Hepatic stellate cell (primary cell): ENCODE measurements at places on chromosomes 13 and 19.
A peak's percentile ranks its signal among the peaks of the same experiment; 100 is the strongest.

GRCh38 chr19:38657633-38658222, 10.3 kb downstream of the ACTN4 start:
- no peak for DNase-seq

DNA sequence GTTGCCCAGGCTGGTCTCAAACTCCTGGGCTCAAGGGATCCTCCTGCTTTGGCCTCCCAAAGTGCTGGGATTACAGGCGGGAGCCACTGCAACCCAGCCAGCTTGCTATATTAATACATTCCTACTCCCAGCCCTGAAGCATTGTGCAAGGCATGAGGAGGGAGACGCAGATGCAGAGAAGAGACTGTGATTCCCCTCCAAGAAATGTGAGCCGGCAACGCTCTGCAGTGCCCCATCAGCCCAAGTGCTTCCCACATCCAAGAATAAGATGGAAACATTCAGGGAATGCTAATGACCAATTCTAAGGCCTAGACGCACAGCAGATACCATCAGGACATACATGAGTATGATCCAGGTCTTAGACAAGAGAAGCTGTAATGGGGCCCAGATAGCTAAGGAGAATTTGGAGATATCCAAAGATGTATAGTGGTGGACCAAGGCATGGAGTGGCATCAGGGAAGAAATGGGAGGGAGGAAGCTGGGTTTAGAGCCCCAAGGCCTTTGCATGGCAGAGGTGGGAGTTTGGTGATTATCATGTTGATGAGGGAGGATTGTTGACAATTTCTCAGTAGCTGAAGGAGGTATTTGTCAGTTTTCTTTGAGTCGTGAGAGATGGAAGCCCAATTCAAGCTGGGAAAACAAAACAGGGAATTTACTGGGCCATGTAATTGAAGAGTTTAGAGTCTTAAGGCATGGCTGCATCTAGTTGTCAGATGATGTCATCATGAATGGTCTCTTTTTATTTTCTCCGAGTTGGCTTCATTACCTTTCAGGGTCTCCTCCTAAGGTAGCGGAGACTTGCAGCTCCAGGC, 2.9 kb downstream of the PPM1N start:
- DNase-seq = no peak

- DNase-seq = no peak
Measured at GRCh38 chr13:92721620-92722019, 505.0 kb upstream of the GPC6 start.

DNA sequence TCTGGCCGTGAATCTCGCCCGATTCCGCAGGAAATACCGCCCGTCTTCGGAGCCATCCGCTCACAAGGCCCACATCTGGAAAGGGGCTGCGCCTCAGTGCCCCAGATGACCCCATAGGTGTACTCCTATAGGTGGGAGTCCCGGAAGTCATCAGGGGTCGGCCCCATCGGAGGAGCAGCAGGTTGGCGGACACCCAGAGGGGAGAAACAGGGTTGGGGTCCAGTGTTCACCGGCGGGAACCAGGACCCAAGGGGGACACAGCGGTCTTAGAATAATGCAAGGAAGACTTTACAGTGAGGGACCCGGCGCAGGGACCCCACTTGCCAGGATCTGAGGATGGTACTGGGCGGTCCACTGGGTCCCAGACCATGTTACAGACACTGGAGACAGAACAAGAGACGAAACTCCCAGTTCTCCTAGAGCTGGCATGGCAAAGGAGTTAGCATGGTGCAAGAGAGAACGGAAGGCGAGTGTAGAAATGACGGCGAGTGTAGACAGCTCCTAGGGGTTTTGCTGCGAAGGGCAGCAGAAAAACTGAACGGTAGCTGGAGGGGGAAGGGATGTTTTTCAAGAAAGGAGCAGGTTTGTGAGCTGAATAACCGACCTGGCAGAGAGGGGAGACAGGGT, 4.2 kb upstream of the RGL3 start:
- no peak for DNase-seq

- DNase-seq = no peak
Measured at GRCh38 chr13:106987427-106987785, 419.5 kb upstream of the ARGLU1 start.

GRCh38 chr19:498511-498891, 2.2 kb downstream of the MADCAM1 start:
- DNase-seq = no peak

- DNase-seq = no peak
Measured at GRCh38 chr19:10316229-10317044, 622 bp upstream of the FDX2 start.

DNA sequence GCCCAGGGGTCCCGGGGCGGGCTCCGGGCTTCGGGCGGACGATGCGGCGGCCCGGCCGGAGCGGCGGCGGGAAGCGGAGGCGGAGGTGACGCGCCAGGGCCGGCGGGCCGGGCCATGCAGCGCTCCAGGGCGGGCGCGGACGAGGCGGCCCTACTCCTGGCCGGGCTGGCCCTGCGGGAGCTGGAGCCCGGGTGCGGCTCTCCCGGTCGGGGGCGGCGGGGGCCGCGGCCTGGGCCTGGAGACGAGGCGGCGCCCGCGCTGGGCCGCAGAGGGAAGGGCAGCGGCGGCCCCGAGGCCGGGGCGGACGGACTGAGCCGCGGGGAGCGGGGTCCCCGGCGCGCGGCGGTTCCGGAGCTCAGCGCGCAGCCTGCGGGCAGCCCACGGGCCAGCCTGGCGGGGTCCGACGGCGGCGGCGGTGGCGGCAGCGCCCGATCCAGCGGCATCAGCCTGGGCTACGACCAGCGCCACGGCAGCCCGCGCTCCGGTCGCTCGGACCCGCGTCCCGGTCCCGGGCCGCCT, 362 bp downstream of the WTIP start:
- peak; percentile 82 for DNase-seq

- no peak for DNase-seq
Measured at GRCh38 chr19:6238643-6239281, 41.0 kb downstream of the MLLT1 start.

DNA sequence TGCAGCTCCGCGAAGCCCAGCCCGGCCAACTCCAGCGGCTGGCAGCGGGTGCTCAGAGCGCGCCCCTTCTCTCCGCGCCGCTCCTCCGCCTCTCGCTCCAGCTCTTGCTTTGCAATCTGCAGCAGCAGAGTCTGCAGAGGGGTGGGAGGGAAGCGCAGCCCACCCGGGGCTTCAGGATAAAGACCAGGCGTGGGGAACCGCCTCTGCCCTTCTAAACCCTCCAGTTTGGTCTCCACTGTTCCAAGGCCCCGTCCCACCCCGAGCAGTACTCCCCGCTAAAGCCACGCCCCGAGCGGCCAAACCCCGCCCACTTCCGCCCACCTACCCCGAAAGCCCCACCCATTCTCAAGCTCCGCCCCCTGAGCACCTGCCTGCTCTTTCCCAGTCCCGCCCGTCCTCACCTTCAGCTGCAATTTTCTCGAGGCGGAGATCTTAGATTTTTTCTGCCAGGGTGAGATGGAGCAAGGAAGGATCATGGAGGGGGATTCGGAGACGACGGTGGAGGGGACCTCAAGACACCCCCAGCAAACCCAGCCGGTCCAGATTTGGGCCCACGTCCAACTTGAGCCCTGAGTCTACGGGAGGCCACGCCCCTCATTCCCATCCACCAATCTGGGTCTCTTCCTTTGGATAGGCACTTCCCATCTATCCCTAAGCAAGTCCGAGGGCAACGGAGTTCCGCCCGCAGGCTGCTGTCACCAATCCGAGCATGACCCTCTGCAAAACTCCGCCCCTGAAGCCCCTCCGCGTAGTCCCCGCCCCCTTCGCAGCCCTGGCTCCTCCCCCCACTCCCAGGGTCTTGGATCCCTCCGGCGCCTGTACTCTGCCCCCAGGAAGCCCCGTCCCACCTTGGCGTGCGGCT, 1.1 kb downstream of the TNNI3 start:
- DNase-seq = peak; percentile 55

DNA sequence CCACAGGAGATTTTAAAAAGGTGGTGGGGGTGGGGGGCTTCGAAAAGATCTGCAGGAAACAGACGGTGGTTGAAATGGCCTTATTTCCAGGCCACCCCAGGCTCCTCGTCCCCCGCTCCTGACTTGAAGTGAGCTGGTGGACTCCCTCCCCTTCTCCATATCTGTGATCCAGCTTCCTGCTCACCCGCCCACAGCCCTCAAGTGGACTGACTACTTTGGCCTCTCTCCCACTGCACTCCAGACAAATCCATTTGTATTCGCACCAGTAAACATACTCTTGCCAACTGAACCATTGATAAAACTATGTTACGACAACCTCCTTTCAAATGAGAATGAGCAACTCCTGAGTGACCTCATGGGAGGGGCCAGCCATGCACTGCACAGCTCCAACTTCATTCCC, 259.5 kb downstream of the COL4A1 start:
- peak; percentile 43 for DNase-seq

GRCh38 chr13:34167347-34167746, 349.4 kb downstream of the RFC3 start:
- DNase-seq = no peak

DNA sequence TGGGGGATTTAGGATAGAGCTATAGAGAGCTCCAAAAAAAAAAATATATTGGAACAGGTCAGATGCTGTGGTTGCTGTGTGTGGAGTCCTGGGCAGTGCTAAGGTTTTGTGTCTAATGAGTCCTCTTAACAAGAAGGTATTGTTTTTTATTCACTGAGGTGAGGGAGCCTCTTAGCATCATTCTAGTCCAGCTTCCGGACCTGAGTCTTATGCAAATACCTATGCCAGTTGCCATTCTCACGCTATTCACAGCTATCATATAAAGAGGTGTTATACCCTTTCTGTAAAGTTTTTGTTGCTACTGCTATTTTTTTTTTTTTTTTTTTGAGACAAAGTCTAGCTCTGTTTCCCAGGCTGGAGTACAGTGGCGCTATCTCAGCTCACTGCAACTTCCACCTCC, 1.4 kb downstream of the NLRP2 start:
- no peak for DNase-seq

DNA sequence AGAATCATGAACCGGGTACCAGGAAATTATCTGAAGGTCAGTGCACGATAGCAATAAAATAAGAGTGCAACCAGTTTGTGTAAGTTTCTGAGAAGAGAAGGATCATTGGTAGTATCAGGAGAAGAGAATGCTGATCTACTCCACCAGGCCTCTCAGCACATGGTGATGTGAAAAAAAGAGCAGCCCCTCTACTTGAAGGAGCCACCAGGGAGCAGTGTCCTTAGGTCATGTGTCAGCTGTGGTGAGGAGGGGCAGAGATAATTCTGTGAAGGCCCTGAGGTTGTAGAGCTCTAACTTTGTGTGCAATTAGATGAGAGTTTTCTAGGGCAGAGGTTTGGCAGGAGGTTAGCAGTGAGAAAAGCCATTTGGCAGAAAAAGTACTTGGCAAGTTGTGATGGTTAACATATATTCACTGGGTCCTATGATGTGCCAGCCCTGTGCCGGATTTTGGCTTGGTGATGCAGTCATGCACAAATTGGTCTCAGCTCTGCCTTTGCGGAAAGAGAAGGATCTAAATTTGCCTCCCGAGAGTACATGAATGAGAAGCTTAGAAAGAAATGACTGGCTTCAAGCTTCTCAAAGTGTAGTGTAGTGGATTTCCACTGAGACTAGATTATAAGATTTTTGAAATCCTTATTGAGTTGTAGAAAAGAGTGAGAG, 19.2 kb upstream of the ZC3H13 start:
- no peak for DNase-seq

- no peak for DNase-seq
Measured at GRCh38 chr13:23003446-23003845, 177.3 kb upstream of the SGCG start.

GRCh38 chr13:40576369-40576768, 90.1 kb downstream of the FOXO1 start:
- no peak for DNase-seq
